ENCODE measurements at places on chromosomes 12 and 14.

DNA sequence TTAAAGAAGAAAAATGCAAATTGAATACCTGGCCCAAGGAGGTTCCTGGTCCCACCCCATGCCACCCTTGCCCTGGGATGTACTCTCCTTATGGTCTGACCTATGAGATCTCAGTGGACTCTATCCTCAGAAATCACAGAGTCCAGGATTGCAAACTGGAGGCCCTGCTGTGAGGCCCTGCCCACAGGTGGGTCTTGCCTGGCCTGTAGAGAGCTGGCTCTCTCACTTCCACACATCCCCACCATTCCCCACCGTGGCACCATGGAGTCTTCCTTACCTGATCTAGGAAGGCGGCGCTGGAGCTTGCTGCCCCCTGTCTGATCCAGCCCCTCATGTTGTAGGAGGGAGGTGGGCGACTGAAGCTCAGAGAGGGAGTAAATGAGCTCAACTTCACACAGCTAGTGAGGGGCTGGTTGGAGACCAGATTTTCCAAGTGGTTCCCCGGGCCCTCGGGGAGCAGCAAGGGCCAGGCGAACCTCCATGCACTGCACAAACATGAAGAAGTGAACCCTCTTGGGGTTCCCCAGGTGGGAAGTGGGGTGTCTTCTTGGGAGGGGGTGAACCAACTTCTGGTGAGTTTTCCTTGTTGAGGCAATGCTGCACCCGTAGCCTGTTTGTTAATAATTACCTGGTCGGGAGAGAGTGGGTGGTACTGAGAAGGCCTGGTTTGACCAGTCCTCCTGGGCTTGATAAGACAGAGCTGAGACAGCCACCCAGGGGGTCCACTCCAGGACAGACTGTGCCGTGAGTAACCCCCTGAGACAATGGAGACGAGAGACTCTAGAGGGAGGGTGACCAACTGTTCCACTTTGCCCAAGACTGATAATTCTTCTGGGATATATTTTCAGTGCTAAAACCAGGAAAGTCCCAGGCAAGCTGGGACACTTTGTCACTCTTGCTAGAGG, at the start of gene SERPINA4:
SERPINA4 (plus strand) TSS at position 692 of the 905 bp plus-strand sequence. CDS start 2,041 bp downstream, outside the sequence.
- DNase-seq = no peak

DNA sequence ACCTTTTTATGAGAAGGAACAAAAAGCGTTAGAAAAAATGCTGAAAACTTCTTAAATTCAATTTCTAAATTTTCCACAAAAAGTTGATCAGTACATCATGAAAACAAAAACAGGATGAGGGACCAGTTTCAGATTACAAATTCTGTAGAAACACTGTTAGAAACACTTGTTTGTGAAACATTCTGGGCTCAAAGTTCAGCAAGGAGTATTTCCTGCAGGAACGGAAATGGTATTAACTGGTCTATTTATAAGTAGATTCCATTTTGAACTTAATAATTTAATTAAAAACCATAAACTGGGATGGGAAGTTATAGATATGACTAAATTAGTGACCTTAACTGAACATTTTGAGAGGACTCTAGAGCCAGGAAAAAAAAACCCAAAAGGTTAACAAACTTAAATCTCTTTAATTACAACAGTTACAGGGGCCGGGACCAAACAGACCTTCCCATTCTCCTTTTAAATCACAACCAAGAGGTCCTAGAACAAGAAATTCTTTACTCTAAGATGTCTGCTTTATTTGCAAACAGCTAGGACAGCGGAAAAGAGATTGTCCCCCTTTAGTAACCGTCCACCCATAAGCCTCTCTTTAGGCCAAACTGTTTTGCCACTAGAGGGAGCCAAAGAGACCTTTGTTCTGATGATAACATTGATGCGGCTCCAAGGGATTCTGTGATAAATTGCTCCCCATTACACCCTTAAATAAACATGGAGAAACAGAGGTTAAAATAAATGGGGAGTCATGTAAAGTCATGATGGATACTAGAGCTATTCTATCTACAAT, 69.0 kb upstream of the RERGL start:
- peak; percentile 35 for DNase-seq

DNA sequence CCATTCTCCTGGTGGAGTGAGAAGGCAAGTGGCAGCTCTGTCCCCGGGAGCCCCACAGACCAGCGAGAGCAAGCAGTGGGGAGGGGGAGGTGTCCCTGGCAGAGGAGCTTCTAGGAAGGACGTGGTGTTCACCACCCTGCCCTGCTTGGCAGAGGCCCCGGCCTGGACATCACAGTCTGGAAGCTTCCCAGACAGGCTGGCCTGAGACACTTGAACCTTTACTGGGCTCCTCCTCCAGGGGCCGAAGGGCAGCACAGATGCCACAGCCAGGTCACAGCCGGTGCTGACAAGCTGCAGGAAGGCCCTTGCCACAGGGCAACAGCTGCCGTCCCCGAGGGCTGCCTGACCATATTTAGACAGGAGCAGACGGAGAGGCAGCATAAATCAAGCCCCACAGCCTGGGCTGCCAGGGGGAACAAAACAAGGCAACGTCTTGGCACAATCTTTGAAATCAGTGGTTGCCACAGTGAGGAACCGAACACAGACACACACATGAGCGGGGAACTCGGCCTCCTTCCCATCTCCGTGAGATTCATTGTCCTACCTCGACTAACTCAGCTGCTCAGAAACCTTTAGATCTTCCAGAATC, 28.5 kb downstream of the PRIMA1 start:
- no peak for DNase-seq

GRCh38 chr12:84874825-84875139, 37.8 kb downstream of the SLC6A15 start:
- no peak for DNase-seq

- no peak for DNase-seq
These were observed 109.0 kb upstream of the C14orf180 start for GRCh38 chr14:104470588-104470987.

- DNase-seq = no peak
These were observed 2.7 kb downstream of the TMTC3 start for GRCh38 chr12:88144546-88145468.

GRCh38 chr12:52415870-52416750, 10.0 kb upstream of the KRT82 start:
- no peak for DNase-seq

DNA sequence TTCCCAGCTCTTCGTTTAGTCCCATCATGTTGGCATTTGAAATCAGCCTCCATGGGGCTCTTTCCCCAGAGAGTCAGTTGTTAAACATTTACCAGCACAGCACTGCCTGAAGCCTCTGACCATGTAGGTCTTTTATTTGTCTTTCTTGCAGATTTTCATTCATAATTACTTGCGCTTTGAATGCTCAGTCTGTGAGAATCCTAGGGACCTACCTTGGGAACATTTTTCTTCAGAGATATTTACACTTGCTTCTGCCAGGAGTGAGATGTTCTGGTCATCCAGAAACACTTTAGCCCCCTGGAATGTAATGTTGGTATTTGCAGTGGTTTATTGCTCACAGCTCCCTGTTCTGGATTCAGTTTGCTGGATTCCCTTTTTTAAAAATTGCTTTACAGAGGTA, 41.7 kb downstream of the RPH3A start:
- no peak for DNase-seq

GRCh38 chr14:90611936-90612335, 204.3 kb downstream of the TTC7B start:
- DNase-seq = no peak

GRCh38 chr12:106585521-106586277, 2.9 kb downstream of the RFX4 start:
- peak; percentile 16 for DNase-seq

GRCh38 chr14:61247935-61248334, 33.2 kb downstream of the TMEM30B start:
- DNase-seq = no peak

GRCh38 chr12:79514730-79515529, 175.8 kb downstream of the PAWR start:
- DNase-seq = no peak

DNA sequence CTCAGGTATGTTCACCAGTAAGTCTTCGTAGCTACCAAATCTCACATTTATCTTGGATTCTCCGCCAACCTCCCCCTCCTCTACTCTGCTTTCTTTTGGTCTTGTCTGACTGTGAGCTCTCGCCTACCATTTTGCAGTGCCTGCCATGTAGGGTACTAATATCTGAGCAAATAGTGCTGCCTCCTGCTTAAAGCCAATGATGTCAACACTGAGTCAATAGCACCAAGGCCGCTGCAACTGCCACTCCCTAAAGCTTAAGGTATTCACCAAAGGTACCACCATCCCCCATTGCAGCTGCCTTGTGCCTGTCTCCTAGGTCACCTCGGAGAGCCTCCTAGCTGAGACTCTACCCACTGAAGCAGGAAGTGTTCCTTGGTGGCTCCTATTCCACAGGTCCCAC, 114.8 kb upstream of the FUT8 start:
- DNase-seq = no peak

- DNase-seq = no peak
These were observed 18.5 kb downstream of the ZBTB42 start for GRCh38 chr14:104819361-104819781.

GRCh38 chr12:111112311-111113098, 192.1 kb upstream of the MYL2 start:
- no peak for DNase-seq

DNA sequence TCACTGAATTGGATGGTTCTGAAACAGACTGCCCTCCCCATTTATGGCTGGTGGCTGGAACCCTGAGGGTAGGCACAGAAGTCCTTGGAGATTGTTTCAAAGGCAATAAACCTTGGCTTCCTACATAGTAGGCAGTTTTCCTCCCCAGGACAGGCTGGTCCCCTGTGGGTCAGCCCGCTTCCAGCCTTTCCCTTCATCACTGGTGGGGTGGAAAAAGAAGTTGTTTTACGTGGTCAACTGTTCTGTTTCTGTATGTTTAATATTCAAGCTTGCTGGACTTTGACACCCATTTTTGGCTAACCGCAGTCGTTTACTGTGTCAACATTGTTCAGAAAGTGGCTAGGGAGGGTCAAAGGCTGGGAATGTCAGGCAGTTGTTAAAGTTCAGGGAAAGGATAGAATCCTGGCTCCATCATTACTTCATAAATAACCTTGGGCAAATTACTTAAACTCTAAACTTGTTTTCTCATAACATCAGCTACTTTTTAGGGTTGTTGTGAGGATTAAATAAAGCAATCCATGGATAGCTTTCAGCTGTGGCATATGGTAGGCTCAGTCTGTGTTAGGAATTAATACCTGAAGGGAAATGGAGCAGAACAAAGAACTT, 2.4 kb downstream of the KLHDC2 start:
- DNase-seq = no peak

DNA sequence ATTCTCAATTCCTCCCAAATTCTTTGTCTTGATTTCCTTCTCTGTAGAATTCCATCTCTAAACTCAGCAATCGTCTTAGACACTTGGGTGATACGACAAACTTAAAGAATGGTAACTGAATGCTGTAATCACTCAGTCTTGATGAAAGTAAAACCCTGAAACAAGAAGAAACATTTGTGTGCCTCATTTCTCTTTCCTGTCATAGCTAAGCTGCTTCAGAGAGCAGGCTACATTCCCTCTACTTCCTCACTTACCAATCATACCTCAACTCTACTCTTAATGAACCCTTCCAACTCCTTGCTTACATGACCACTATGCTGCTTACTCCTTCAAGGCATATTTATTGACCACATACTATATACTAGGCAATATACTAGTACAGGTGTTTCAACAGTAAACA, 8.3 kb downstream of the MAP4K5 start:
- no peak for DNase-seq

DNA sequence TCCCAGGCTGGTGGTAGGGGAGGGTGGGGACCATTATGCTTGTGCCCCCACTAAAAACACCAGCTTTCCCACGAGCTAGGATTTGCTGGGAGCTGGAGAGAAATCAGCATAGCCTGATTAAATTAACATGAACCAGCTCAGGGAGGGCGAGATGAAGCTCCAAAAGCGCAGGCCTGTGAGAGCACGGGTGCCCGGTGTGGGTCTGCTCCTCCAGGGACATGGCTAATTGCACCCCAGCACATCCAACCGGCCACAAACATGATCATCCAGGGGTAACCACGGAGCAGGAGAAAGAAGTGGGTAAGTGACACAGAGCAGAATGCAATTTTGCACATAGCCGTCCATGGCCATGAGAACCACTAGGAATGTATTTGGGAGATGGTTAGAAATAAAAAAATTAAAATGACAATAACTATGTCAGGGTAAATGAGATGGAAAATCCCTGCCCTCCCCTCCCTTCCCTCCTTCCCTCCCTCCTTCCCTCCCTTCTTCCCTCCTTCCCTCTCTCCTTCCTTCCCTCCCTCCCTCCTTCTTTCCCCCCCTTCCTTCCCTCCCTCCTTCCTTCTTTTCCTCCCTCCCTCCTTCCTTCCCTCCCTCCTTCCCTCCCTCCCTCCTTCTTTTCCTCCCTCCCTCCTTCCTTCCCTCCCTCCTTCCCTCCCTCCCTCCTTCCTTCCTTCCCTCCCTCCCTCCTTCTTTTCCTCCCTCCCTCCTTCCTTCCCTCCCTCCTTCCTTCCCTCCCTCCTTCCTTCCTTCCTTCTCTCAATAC, 26.9 kb downstream of the CLMN start:
- no peak for DNase-seq

DNA sequence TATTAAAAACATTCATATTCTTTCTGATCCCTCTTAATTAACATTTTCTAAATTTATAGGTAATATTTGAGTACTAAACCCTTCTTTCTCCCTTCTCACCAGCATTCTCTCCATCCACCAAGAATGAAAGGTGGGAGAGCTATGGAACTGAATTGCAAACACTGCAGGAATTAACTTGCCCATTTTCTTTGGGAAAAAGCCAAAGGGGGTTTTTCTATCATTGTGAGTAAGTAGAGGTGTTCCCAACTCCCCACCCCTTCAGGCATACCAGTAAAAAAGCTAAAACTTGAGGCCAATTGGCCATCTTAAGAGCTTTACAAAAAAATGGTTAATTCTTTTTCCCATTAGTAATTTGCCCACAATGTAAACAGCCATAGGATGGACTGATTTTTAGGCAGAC, 23.7 kb downstream of the PCNX1 start:
- DNase-seq = no peak

DNA sequence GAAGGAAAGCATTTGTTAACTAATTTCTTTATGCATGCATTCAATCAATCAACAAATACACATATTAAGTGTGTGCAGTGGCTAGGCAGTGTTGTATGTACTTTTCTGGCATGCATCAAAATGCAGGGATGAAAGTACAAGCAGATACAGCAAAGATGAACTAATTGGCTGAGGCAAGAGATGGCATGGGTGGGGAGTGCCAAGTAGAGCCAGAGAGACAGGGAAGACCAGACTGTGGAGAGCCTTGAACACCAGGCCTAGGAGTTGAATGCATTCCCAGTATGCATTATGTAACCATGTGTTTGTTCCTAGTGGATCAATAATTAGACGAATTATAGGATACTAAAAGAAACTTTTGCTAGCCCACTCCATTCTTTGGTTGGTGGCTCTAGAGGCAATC, 17.3 kb upstream of the LMNTD1 start:
- DNase-seq = no peak

- DNase-seq = no peak
These were observed 1.3 kb upstream of the EEA1 start for GRCh38 chr12:92930421-92930820.

- no peak for DNase-seq
These were observed 76.8 kb downstream of the HSD17B6 start for GRCh38 chr12:56839915-56840325.

GRCh38 chr14:24054324-24054641, 2.5 kb downstream of the CARMIL3 start:
- no peak for DNase-seq

- no peak for DNase-seq
These were observed at the start of gene SERPINA10 for GRCh38 chr14:94292872-94293577. Gene SERPINA10 (minus strand): TSS chr14:94293268. CDS start chr14:94290593, 2,675 bp downstream.

GRCh38 chr12:57196439-57196838, 20.2 kb upstream of the NXPH4 start:
- no peak for DNase-seq
